ENCODE measurements at places on chromosomes 4 and X.
A peak's percentile ranks its signal among the peaks of the same experiment; 100 is the strongest.

- no peaks in the 10 kb centered on the region for H3K27me3 ChIP-seq
- peaks cover 17% of the 10 kb centered on the region for H3K4me1 ChIP-seq
- H3K4me3 ChIP-seq = no peak overlapping the region
- DNase-seq = no peak
- peak overlapping the region; percentile 53 for H3K27ac ChIP-seq
- H3K36me3 ChIP-seq = peaks cover 15% of the 10 kb centered on the region
These were observed 58.2 kb downstream of the UBE2K start for GRCh38 chr4:39756159-39756558.

- H3K36me3 ChIP-seq = peaks cover 3% of the 10 kb centered on the region
- H3K4me3 ChIP-seq = no peak overlapping the region
- no peak overlapping the region for H3K27ac ChIP-seq
- H3K27me3 ChIP-seq = no peaks in the 10 kb centered on the region
These were observed 28.3 kb upstream of the ALG13 start for GRCh38 chrX:111652719-111653118.

GRCh38 chr4:174120446-174121295 is 162.8 kb downstream of the FBXO8 start:
- H3K36me3 ChIP-seq = no peaks in the 10 kb centered on the region
- H3K27me3 ChIP-seq = peaks cover 4% of the 10 kb centered on the region
- H3K27ac ChIP-seq = no peak overlapping the region
- DNase-seq = no peak

DNA sequence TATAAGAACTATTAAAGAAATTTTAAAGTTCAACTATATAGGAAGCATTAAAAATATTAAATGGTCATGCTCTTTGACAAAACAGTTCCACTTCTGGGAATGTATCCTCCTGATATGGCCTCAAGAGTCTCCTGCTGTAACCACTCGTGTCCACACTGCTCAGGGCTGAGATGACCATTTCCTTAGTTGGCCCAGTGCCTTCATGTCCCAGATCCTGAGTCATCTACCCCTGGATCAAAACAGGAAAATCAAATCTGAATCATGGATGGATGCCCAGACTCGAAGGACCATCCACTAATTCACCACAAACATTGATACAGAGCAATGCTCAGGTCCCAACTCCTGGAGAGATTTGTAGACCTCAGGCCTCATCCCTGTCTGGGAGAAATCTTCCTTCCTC is 44.7 kb downstream of the GPRASP3 start:
- no peak overlapping the region for H3K4me3 ChIP-seq
- H3K36me3 ChIP-seq = peaks cover 2% of the 10 kb centered on the region
- no peak overlapping the region for H3K27ac ChIP-seq
- no peaks in the 10 kb centered on the region for H3K27me3 ChIP-seq
- H3K4me1 ChIP-seq = peaks cover 9% of the 10 kb centered on the region
- no peak for DNase-seq

DNA sequence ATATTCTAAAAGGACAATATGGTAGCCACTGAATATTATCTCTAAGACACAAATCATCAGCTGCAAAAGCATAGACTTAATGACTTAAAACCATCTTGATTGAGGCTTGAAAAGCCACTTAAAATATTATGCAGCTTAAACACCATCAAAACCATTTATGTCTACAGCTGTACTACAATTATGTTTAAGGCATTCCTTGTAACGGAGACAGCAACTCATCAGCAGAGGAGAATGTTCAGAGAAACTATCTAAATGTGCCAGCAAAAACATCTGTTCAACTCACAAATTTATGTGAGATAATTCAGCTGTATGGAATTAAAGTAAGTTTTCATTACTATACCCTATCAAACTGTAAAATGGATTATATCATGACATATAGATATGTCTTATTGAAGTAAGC is 147.9 kb upstream of the CTSO start:
- no peaks in the 10 kb centered on the region for H3K36me3 ChIP-seq
- no peaks in the 10 kb centered on the region for H3K4me1 ChIP-seq
- no peak for DNase-seq
- no peak overlapping the region for H3K4me3 ChIP-seq

DNA sequence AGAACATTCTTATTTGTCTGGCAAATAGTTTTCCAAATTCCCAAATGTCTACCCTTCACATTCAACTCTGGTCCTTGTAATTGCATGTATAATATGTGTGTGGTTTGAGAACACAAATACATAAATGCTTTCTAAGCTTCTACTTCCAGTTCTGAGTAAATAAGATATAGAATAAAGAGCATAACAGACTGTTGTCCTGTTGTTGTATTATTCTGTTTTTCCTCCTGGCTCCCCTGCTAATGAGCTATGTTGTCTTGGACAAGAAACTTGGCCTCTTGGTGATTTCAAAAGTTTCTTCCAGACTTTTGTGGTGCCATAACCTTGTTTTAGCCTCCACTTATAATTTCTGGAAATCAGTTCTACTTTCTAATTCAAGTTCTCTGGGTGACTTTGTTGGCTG is 75.3 kb upstream of the USP38 start:
- DNase-seq = no peak
- H3K36me3 ChIP-seq = no peaks in the 10 kb centered on the region
- H3K4me3 ChIP-seq = no peak overlapping the region
- no peak overlapping the region for H3K27ac ChIP-seq

DNA sequence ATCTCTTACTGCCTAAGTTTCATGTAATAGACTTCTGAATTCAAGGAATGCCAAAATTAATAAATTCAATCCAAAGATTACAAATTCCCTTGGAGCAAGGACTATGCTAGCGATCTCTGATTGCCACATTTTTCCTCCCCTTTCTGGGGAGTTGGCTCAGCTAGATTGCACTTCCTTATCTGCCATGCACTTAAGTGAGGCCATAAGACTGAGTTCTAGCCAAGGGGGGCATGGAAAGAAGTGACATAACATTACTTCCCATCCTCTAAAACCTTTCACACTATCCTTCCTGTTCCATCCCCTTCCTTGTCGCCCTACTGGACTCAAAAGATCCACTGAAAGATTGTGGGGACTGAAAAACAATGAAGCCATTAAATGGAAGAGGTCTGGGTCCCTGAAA is 53.8 kb upstream of the TXK start:
- peaks cover 9% of the 10 kb centered on the region for H3K4me1 ChIP-seq
- DNase-seq = no peak
- no peak overlapping the region for H3K4me3 ChIP-seq
- no peaks in the 10 kb centered on the region for H3K27me3 ChIP-seq
- no peak overlapping the region for H3K27ac ChIP-seq
